Dorsolateral prefrontal cortex (tissue), 122 donors: ENCODE measurements at places on chromosomes 16 and 17.

DNA sequence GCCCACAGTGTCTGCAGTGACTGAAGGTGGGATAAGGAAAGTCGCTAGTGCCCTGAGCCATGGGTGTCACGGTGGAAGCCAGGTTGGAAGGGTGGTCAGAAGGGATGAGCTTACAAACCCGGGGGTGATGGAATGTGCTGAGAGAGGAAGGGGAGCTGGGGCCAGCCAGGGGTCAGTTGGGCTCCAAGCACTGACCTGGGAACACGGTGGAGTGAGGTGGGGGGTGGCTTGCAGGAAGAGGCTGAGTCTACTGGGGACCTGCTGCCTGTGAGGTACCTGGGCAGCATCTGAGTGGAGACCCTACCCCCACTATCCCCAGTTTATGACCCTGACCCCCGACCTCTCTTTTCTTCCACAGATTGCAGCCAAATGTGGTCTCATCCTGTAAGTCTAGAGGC, 3.1 kb downstream of the TMEM92 start:
- DNase-seq: no peak

DNA sequence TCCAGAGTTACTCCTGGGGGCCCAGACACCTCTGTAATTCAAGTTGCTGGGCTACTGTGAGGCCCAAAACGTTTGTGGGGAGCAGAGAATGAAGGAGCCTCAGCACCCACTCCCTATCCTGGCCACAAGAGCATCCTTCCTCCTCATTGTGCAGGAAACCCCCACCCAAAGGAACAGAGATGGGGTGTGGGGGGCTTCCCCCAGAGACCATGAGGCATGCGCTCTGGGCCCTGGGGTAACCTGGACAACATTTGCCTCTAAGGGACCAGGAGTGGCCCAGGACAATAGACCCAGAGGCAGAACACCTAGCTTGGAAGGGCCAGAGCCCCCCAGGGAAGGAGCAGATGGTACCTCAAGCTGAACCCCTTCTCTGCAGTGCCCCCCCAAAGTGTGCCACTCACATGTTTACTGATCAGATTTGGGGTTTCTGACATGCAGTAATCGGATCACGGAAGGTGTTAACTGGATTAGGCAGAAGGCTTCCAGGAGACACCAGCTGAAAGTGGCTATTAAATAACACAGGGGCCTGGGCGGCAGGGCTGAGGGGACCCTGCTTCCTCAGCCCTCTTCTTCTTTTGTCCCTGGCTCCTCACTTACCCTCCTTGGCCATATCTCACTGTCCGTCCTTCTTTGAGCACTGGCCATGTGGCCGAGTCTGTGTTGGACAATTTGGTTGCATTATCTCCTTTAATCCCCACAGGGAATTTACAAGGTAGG, 50.8 kb downstream of the SDK2 start:
- no peak for DNase-seq

DNA sequence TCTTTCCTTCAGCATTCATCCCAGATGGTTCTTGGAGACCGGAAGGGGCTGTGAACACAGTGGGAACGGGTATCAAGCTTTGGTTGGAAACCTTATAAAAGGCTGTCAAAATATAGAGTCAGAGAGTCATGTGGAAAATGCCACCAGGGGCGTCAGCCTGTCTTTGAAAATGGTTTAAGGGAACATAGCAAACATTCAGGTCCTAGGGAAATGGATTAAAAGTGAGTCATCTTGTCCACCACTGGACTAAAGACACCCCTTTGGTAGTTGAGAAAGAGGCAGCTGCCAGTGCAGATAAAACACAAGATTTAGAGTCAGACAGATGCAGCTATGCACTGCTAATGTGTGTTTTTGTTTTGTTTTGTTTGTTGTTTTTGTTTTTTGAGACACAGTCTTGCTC, 47.8 kb upstream of the BCO1 start:
- DNase-seq: no peak

GRCh38 chr17:13153036-13153435, 135.2 kb upstream of the ELAC2 start:
- DNase-seq: no peak

GRCh38 chr17:973053-973452, 6.5 kb downstream of the NXN start:
- no peak for DNase-seq

DNA sequence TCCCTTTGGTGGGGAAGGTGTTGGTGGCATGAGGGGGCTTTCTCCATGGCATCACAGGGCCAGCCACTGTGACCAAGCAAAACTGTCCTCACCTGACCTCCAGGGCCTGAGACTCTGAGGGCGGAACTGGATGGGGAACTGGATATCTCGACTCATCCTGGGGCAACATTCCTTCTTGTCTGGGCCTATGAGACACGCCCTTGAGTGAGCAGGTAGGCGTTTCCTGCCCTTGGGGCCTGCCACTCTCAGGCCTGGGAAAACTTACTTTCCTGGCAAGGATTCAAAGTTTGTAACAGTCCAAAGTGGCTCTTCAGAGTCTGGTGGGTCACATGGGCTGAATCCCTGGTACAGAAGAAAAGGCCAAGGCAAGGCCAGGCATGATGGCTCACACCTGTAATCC, 9.6 kb downstream of the MT1X start:
- no peak for DNase-seq

DNA sequence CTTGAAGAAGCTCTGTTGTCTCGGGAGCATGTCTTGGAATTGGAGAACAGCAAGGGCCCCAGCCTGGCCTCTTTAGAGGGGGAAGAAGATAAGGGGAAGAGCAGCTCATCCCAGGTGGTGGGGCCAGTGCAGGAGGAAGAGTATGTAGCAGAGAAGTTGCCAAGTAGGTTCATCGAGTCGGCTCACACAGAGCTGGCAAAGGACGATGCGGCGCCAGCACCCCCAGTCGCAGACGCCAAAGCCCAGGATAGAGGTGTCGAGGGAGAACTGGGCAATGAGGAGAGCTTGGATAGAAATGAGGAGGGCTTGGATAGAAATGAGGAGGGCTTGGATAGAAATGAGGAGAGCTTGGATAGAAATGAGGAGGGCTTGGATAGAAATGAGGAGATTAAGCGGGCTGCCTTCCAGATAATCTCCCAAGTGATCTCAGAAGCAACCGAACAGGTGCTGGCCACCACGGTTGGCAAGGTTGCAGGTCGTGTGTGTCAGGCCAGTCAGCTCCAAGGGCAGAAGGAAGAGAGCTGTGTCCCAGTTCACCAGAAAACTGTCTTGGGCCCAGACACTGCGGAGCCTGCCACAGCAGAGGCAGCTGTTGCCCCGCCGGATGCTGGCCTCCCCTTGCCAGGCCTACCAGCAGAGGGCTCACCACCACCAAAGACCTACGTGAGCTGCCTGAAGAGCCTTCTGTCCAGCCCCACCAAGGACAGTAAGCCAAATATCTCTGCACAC, 21.2 kb downstream of the AKAP1 start:
- DNase-seq: no peak

DNA sequence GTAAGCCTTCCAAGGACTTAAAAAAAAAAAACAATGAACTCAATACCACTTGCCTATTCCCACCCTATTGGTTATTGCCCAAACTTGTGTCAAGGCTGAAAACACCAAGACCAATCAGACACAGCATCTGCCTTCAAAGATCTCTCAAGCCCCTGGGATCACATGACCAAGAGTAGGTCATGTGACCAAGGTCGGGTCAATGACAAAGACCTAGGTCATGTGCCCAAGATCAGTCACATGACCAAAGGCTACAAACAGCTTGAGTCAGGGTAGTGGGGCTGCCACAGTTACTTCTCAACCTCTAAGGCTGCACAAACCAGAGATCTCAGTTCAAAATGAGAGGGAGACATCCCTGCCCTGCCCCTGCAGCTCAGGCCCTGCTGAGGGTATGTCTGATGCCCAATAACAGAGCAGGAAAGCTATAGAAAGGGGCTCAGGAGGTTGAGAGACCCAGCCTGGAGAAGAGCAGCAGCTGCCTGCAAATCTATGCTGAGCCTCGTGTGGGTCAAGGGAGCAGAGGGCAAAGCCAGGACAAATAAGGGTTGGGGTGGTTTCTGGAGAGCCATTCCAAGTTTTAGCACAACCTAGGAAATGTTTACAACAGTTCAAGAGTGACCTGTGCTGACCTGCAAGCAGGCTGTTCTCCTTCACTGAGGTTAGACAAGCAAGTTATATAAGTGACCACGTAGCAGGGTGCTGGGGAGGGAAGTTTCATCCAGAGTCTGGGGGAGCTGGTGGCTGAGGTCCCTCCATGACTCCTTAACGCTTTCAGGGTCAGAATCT, 48.8 kb downstream of the PIMREG start:
- no peak for DNase-seq

DNA sequence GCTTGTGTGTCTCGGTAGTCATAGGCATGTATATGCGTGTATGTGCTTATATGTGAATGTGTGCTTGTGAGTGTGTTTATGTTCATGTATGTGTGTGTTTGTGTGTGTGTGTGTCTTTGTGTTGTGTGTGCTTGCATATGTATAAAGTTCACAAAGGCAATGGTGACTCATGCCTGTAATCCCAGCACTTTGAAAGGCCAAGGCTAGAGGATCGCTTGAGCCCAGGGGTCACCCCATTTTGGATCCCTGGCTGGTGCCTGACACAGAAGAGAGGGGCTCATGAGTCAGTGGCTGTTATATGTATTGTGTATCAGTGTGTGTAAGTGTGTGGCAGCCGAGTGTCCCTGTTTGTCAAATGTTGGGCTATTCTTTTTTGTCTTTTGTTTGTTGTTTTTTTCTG, 69.3 kb downstream of the ABCC1 start:
- no peak for DNase-seq

DNA sequence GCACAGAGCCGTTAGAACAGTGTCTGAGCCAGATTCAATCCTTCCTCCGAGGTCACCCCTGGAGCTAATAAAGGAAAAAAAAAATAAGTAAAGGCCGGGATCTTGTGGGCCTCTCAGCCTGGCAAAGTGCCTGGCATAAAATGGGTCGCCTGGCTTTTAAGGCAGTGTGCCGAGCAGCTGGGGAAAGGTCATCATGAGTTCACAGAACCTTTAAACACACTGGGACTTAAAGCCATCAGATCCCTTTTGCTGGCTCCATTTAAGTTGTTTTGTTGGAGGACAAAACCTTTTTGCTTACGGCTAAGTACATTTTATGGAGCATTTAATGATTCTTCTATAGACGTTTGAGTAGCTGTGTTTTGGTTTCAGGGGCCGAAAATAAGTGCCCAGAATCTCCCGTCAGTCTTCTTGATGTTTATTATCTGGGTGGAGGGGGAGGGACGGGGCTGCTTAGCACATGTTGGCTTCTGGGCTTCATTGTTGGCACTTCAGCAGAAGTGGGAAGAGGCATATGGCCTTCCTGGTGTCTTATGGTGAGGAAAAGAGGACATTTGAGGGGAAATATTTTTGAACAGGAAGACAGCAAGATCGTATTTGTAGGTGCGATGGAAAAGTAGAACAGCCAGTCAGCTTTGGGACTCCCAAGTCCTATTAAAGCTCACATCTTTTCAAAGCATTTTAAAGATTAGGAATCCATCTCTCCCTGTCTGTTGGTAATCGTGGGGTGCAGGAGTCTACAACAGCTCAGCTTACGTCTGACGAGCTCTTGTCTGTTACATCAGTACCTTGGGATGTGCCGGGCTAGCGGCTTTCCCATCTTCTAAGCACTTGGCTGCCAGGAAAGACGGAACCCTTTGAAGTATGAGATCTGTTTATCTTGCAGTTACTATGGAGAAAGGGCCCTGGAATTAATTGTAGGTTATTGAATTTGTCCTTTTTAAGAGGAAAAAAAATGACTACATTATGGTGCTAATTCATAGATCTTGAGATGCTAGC, 31.1 kb downstream of the RBFOX1 start:
- no peak for DNase-seq

GRCh38 chr16:35599429-35600160, 2140.2 kb downstream of the TP53TG3F start:
- no peak for DNase-seq

- DNase-seq: no peak
These were observed 67.8 kb upstream of the GNG13 start for GRCh38 chr16:868386-868755.

DNA sequence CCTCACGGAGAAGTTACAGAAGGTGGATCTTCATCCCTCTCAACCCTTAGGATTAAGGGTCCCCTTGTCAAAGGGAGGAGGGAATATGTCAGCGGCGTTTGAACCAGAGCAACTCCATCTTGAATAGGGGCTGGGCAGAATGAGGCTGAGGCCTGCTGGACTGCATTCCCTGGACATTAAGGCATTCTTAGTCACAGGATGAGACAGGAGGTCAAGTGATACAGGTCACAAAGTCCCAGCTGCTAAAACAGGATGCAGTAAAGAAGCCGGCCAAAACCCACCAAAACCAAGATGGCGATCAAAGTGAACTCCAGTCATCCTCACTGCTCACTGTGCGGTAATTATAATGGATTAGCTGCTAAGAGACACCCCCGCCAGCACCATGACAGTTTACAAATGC, 36.7 kb downstream of the RBFOX3 start:
- DNase-seq: no peak

DNA sequence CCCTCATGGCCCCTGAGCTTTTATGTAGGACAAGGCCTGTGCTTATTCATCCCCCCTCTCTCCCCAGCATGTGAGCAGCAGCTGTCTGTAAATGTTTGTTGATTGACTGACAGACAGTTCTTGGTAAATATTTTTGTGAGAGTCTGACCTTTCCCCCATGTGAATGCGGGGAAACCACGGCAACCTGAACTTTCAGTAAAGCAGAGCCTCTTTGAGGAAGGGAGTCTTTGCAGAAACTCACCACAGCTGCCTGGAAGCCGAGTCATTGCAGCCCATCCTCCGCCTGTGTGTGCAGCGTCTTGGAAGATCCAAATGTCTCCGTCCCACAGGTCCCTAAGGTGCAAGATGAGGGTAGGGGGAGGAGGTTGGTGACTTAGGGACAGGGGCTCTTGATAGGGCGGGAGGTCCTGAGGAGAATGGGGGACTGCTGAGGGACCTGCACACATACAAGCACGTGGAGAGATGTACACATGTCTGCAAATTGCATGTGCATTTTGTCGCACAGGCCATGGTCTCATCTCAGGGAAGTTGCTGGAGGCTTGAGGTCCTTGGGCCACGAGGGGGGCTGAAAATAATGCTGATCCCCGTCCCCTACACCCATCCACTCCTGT, 23.0 kb upstream of the IL21R start:
- DNase-seq: no peak

DNA sequence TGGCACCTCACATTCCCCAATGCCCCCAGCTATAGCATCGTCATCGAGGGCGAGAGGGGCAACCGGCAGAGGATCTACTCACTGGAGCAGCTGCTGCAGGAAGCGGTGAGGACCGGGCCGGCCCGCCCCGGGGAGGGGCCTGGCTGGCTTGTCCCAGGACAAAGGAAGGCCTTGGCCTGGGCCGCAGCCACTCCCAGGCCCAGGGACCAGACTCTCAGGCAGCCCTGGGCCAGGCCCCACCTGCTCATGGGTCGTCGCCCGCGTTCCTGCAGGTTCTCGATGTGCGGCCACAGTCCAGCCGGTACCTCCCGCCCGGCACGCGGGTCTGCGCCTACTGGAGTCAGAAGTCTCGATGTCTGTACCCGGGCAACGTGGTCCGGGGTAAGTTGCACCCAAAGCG, 53.4 kb downstream of the ACTG1 start:
- DNase-seq: no peak

GRCh38 chr16:73166441-73166851, 118.5 kb upstream of the ZFHX3 start:
- DNase-seq: no peak

DNA sequence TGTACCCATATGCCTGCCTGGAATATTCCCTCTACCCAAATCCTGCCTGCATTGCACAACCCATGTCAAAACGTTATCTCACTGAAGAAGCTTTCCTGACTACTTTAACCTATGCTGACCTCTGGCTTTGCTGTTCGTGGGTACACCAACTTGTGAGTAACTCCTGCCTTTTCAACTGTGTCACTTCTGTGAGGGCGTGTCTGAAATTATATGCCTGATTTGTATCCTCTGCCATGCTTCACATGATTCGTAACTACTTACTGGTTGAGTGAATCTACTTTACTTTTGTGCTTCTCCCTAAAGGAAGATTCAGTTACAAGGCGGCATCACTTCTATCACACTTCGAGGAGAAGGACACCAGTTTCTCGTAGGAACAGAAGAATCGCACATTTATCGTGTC, 33.3 kb upstream of the USP43 start:
- DNase-seq: no peak
